KG1 (cell line): ENCODE measurements at places on chromosomes 16 and 17.

DNA sequence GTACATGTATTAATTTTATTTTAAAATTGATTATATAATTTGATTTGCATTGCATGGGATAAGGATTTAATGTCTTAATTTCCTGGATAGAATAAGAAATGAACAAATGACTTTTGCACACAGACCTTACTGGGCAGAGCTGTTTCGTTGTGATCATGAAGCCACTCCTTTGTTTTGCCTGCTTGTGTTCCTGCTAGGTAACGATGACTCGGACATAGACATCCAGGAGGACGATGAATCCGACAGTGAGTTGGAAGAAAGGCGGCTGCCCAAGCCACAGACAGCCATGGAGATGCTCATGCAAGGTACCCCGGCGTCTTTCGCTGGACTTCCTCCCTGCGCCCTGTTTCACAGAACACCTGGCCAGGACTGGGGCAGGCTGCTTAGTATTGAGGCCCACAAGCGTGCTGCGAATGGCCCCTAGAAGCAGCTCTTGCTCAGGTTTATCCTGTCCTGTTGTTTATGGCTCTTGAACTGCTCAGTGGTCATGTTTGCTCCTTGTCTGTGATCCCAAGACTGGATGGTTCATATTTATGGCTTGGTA, 29.6 kb downstream of the CLUAP1 start:
- DNase-seq = no peak

DNA sequence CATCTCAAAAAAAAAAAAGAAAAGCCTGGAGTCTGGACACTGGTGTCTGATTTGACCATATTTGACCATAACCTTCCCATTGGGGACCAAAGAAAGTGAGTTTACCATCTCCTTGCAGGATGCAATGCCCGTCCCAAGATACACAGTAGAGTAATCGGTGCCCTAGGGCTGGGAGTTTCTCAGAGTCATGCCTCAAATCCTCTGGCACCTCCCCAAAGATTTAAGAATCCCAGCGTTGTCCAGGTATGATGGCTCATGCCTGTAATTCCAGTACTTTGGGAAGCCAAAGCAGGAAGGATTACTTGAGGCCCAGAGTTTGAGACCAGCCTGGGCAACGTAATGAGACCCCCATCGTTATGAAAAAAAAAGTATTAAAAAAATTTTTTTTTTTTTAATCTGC, 5.0 kb downstream of the PITPNM3 start:
- no peak for DNase-seq

DNA sequence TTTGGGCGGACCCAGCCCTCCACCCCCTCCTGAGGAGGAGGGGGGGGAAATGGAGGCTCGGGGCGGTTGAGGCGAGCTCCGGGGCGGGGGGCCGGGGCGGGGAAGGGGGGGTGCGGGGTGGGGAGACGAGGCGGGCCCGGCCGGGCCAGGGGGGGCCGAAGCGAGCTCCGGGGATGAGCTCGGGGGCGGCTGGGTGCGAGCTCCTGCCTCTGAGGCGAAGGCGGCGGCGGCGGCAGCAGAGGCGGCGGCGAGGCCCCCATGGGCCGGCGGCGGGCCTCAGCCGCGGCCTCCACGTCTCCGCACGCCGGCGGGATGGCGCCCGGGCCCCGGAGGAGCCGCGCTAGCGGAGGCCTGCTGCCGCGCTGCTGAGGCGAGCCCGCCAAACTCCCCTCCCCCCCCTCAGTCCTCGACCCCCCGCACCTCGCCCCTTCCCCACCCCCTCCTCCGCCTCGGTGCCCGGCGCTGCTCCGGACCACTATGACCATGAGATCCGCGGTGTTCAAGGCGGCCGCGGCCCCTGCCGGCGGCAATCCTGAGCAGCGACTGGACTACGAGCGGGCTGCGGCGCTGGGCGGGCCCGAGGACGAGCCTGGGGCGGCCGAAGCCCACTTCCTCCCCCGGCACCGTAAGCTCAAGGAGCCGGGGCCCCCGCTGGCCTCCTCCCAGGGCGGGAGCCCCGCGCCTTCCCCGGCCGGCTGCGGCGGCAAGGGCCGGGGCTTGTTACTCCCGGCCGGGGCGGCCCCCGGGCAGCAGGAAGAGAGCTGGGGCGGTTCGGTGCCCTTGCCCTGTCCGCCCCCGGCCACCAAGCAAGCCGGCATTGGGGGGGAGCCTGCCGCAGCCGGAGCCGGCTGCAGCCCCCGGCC, 596 bp downstream of the MSL1 start:
- no peak for DNase-seq

DNA sequence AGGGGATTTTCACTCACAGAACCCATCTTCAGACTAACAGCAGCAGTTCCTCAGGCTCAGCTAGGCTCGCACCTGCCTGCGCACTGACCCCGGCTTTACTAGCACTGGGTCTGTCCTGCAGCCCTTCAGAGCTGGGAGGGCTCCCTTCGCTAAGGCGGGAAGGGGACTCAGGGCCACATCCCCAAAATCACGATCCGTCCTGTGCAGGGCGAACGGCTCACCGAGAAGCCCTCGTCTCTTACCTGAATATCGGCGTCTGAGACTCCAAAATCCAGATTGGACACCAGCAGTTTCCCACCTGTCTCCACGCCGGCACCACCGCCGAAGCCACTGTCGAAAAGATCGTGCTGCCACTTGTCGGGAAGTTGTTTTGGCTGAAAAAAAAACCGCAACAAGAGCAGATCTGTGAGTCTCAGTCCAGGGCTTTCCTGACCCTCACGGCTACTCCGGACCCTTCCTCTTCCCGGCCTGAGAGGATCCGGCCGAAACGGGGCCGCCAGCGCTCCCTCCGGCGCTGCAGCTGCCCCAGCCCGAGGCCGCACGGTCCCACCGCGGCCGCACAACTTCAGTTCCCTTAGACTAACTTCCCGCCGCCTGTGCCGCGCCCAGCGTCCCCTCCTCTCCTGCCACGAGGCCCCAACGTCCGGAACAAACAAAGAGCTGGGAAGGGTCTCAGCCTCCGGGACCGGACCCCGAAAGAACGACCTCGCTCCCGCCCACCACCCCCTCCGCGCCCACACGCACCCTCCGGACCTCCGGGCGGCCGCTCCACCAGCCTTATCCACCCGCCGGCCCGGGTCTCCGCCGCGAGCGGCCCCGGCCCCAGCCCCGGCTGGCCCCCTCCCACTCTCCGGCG, 711 bp downstream of the ALYREF start:
- no peak for DNase-seq

DNA sequence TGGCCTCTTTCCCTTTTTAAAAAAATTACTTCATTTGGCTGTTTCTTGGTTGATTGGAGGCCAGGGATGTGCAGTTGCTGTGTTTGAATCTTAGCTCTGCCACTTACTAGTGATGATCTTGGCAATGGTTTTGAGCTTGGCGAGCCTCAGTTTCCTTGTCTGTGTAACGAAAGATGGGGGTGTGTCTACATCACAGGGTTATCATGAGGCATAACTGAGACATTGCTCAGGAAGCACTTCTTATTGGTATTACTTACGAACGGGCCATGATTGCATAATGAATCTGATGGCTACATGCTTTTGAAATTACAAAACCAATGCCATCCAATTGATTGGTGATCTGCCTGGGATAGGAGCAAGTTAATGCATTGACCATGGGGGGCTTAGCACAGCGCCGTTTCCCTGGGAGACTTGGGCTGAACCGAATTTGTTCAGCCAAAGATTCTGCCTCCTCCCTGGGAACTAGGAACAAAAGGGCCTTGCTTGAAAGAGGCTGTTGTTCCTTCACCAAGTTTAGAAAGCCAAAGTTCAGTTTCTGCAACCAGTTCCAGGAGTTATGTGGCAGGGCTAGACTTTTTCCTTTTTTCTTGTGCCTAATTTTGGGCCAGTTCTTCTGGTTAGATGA, 21.9 kb downstream of the CMIP start:
- DNase-seq = no peak

GRCh38 chr17:10756619-10757018, 26.8 kb upstream of the TMEM220 start:
- DNase-seq = no peak

DNA sequence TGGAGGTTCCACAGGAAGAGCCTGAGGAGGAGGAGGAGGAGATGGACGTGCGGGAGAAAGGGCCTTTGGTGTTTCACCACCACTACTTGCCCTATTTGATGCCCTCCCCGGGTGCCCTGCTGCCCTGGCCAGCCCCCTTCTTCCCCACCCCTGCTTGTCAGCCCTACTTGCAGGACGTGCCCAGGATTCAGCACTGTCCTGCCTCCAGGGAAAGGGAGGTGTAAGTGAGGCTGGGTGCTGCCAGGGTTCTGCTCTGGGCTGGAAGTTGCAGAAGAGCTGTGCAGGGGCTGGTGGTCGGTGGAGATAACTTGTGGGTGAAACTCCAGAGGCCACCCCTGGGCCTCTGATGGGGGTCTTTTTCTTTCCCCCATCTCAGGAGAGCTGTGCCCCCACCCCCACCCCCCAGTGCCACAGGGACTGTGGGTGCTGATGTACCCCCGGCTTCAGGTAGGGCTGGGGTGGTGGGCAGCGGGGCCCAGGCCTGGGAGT, 3.0 kb downstream of the PRR29 start:
- no peak for DNase-seq

DNA sequence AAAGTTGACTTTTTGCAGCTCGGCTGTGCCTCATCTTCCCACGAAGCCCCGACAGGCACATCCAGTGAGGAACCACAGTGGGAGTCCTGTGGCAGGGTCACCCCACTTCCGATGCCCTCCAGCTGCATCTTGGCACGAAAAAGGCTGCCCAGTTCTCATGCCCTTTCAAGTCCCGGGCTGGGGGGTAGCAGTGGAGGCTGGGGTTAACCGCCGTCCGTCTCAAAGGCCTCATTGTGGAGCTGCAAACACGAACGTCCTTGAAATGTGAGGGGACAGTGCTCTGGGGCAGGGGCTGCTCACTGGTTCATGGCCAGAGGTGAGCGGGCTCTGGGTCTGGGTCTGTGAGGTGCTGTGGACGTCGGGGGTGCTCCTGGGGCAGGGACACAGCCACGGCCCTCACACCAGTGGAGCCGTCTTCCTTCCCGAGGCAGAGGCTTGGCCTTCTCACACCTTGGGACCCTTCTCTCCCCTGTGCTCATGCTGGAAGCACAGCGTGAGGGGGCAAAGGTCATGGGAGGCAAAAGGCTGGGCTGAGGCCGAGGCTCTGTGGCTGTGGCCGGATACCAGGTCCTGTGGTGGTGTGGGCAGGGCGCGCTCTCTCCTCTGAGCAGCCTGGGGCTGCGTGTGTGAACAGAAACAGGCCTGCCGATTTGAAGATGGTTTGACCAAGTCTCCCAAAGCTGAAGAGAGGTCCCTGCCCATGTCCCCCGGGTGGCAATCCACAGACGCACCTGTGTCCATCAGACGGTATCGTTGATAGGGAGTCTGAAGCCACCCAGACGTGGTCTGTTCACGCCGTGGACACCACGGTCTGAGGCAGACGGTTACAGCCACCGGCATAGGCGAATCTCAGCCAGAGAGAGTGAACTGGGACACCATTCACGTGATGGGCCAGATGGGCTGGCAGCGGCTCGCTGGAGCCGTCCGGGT, 3.1 kb upstream of the MC1R start:
- no peak for DNase-seq

- no peak for DNase-seq
Measured at GRCh38 chr16:14041164-14041563, 30.0 kb upstream of the MRTFB start.

DNA sequence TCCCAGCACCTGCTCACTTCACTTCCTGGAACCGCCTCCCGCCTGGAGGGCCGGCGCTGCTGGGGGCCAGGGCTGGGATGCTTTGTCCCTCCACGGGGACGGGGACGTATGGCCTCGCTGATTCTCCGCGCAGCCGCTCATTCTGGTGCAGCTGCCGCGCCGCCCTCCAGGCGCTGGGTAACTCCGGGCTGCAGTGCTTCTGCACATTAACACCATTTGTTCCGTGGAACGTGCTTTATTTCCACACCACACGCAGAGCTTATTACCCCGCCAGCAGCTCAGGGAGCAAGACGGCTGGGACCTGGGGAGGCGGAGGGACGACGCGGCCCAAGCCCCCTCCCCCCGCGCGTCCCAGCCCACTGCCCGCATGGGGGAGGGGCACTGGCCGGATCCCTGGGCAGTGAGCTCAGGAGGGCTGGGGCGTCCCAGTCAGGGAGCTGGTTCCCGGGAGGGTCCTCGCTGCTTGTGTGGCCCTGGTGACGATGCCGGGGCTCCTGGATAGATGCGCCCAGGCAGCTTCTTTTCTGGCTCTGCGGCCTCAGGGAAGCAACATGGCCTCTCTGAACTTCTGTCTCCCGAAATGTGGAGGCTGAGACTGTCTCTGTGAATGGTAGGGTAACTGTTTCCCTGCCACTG, 45.4 kb upstream of the ACSF3 start:
- DNase-seq = no peak

GRCh38 chr17:13581925-13582324, 19.8 kb downstream of the HS3ST3A1 start:
- DNase-seq = no peak

DNA sequence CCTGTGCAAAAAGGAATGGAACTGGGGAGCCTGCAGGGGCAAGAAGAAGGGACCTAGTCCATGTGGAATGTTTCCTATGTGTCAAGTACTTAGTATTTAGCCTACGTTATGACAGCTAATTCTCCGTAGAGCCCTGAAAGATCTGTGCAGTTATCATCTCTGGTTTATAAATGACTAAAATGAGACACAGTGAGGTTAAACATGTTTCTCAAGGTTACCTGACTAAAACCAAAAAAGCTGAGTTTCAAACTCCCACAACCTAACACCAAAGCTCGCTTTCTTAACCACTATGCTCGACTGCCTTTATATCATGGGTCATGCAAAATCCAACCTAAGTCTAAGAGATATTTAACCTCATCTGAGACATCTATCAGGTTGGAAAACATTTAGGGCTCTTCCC, 53.3 kb upstream of the CCL2 start:
- DNase-seq = no peak

- DNase-seq = no peak
Measured at GRCh38 chr17:17769869-17770631, 66.7 kb downstream of the SREBF1 start.

DNA sequence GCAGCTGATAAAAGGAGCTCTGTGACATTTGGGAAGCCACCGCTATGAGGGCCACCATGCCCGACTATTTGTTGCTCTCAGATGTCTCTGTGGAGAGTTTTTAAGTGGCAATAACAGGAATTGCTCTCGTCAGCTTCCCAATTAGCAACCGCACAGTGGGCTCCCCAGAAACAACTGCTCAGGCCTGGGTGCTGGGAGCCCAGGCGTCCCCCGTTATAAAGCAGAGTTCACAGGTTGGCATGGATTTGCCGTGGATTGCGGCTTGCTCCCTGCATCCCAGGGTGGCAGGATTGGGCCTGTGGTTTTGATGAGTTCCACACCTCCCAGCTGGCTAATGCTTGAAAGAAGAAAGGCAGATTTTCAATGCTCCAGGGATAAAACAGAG, 289.9 kb downstream of the CPPED1 start:
- DNase-seq = no peak

GRCh38 chr17:10059684-10060211, 138.7 kb downstream of the GAS7 start:
- no peak for DNase-seq

DNA sequence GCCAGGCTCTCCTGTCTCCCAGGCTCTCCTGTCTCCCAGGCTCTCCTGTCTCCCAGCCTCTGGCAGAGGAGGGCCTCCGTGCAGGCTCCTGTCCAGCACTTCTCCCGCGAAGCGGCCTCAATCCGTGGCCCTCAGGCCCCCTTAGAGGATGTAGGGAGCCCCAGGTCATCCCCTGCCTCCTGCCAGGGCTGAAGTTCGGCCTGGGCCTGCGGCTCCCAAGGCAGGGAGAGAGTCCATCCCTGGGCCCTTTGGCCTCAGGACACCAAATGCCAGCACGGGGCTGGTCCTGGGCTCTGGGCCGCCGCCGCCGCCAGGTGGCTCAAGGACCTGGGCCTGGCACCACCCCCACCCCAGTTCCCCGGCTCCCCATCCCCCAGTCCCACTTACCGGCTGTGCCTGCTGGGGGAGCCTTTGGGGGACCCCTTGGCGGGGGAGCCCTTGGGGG, 370 bp downstream of the EVPL start:
- no peak for DNase-seq

- no peak for DNase-seq
Measured at GRCh38 chr16:89268987-89269735, 51.7 kb downstream of the ZNF778 start.
